ENCODE measurements at places on chromosomes 13 and 19.

DNA sequence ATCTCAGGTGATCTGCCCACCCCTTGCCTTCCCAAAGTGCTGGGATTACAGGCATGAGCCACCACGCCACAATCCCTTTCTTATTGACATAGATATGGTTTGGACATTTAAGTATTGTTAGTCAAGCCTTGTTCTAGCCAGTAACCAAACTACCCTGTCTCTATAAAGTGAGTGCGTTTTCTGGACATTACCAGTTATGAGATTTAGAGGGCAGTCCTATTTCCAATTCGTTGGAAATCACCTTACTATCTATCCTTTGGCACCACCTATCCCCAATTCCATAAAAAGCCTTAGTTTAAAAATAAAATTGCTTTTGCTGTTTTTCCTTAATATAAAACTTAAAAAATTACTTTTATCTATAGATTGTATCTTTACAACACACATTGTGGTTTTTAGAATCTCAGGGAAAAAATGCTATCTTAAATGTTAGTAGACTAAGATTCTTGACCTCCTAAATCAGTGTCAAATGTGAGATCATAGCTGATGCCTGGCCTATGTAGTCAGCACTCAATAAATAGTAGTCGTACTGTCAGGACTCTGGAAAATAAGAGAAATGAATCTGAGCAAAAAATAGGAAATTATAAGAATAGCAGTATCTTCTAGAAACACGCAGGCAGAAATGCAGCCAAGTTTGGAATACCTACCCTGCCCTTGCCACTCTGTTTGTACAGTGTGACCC, 57.0 kb downstream of the NUFIP1 start:
- DNase-seq: no peak

GRCh38 chr19:14450168-14450874, 17.2 kb downstream of the PKN1 start:
- peak; percentile 43 for DNase-seq

GRCh38 chr13:102799426-102800144, 666 bp downstream of the BIVM start:
- peak; percentile 14 for DNase-seq

- no peak for DNase-seq
Measured at GRCh38 chr19:1076046-1076386, 9.0 kb downstream of the ARHGAP45 start.

DNA sequence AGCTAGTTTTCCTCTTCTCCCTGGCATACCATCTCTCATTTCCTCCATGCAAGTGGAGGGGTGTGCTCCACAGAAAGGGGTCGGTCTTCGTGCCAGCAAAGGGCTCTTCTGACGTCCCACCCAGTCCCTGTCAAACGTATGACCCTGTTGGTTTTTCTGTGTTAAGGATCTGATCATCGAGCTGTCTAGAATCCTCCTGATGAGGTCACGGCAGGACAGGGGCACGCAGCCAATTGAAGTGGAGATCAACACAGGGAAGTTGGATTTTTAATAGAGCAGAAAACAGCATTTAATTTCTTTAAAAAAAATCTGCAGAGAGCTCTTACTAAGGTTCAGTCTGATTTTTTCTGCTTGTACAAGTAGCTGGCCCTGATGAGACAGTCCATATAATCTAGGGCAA, 339.4 kb downstream of the TEX29 start:
- DNase-seq: no peak

DNA sequence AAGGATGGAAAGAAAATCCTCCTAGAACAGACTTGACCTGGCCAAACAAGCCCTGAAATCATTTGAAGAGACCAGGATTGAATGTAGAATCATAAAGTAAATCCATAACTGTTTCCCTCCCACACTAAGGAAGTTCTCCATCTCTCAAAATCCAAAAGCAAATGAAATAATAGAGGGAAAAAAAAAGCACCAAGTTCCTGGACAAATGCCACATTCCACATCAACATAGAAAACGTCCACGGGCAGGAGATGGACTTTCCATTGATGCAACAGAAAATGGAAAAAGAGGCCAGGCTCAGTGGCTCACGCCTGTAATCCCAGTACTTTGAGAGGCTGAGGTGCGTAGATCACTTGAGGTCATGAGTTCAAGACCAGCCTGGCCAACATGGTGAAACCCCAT, 56.2 kb downstream of the INSR start:
- DNase-seq: no peak

DNA sequence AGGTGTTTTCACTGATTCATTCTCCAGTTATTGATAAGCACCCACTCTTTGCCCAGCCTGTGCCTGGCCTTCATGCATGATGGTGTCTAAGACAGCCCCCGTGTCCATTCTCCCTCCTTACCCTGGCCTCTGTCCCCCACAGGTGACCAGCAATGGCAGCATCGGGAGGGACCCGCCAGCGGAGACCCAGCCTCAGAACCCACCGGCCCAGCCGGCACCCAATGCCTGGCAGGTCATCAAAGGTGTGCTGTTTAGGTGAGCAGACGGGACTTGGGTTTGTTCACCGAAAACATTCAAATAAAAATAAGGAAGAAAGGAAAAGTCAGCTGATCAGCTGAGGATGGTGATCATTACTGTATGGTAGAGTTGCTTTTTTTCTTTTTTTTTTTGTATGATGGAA, 6.6 kb downstream of the CLPTM1 start:
- no peak for DNase-seq

DNA sequence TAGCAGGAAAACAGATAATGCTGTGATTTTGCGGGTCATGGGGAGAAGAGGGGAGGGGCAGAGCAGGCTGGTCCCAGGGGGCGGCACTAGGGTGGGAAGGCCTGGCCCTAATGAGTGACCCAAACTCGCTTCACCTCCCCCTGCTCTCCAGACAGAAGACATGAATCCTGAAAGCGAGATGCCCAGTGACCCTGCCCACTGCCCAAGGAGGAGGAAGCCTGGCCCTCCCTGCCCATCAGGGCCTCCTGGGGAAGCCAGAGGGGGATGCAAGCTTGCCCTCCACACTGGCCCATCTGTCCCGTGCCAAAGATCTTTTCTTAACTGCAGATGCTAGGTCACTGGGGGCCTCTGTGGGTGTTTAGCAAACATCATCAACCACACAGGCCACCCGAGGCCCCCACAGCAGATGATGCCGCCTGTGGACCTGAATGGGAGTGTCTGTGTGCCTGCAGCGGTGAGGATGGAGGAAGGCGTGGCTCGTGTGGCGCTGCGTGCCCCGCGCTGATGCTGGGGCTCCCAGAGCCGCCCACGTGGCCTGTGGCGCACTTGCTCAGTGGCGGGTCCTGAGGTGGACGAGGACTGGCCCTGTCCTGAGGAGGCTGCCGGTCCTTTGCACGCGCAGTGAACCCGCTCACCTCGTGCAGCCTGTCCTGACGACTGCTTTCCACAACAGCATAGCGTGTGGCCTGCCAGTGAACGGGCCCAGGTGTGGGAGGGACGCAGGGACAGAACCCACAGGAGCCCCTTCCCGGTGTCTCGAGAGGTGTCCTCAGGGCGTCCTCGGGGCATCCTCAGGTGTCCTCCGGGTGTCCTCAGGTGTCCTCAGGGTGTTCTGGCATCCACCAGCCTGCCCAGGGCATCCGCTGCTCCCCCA, 80.5 kb upstream of the MCF2L start:
- no peak for DNase-seq

DNA sequence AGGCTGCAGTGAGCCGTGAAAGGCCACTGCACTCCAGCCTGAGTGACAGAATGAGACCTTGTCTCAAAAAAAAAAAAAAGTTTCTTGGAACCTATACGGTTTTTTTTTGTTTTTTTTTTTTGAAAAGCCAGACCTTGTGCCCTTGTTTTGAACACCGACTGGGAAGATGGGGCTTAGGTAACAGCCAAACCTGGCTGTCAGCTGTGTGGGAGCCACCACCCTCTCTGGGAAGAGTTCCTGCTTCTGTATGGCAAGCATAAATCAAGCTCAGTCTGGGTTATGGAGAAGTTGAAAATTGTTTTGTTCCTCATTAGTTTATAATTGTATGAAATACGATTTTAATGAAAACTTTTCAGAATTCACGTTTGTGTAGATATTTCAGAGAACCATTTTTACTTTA, 39.5 kb downstream of the MPHOSPH8 start:
- no peak for DNase-seq

DNA sequence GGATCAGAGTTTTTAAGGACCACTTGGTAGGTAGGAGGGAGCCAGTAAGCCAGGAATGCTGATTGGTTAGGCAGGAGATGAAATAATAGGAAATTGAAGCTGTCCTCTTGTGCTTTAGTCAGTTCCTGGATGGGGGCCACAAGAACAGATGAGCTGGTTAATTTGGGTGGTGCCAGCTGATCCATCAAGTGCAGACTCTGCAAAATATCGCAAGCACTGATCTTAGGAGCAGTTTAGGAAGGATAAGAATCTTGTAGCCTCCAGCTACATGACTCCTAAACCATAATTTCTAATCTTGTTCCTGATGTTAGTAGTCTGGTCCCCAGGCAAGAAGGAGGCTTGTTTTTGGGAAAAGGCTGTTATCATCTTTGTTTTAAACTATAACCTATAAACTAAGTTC, 117.9 kb upstream of the GPR12 start:
- no peak for DNase-seq

DNA sequence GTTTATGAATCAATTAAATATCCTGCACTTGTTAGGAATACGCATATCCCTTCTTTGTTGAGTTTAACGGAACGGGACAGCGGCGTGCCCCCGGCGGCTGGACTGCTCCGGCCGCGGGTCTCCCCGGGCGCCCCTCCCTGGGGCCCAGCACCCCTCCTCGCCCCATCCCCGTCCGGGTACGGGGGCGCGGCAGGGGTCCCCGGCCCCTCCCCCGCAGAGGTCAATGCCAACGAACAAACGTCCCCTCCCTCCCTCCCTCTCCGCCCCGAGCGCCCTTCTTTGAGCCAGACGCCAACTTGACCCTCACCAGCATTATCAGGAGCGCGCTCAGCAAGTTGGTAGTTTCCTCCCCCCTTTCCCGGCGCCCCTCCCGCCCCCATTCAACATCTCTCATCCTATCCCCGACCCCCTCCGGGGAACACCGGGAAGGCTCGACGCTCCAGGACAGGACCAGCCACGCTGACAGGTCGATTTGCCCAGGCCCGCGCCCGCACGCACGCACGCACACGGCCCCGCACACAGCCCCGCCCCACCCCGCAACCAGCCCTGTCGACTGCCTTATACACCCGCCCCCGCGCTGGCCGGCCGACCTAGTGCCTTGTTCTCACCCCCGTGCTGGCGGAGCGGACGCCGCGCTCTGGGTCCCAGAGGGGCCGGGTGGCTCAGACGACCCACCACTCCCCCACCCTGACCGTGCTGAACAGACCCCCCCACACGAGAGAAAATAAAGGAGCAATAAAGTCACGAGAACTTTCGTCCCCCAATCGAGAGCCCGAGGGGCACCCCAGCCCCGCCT, 5.0 kb downstream of the LYL1 start:
- DNase-seq: no peak

DNA sequence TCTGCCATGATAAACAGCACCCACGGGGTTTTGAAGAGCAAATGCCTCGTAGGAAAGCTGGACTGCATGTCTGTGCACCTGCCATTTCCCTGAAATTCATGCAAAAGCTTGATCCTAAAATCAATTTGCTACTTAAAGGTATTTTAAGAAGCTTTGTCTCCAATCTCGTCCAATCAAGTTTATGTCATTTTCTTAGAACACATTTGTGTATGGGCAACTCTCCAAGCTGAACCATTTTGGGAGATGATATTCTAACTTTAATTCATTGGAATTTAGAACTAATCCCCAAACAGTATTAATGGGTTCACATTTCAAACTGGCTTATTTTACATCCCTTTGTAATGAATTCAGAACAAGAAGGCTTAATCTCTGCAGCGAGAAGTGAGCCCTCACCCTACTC, 822 bp downstream of the ADPRHL1 start:
- no peak for DNase-seq

DNA sequence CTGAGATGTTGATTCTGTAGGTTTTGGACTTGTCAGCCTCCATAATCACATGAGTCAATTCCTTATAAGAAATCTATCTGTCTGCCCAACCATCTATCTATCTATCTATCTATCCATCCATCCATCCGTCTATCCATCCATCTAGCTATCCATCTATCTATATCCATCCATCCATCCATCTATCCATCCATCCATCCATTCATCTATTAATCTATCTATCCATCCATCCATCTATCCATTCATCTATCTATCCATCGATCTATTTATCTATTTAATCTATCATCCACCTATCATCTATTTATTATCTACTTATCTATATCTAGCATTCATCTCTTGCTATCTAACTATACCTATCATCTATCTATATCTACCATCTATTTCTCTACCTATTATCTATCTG, 357.2 kb upstream of the ZNF507 start:
- DNase-seq: no peak

DNA sequence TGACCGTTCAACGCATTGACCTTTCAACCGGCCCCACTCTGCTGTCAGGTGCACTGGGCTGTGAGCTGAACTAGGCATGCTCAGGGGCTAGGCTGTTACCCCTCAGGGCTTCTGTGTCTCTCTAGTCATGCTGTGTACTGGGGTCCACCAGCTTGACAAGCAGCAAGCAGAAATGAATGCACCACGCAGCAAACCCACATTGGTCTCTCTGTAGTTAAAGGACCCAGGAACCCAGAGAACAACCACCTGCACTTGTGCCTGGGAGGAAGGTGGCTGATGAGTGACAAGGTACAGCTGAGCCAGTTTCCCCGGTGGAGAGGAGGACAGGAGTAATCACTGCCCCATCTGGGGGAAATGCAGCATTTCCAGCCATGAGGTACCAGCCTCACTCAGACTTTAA, 159.9 kb downstream of the USP12 start:
- no peak for DNase-seq

DNA sequence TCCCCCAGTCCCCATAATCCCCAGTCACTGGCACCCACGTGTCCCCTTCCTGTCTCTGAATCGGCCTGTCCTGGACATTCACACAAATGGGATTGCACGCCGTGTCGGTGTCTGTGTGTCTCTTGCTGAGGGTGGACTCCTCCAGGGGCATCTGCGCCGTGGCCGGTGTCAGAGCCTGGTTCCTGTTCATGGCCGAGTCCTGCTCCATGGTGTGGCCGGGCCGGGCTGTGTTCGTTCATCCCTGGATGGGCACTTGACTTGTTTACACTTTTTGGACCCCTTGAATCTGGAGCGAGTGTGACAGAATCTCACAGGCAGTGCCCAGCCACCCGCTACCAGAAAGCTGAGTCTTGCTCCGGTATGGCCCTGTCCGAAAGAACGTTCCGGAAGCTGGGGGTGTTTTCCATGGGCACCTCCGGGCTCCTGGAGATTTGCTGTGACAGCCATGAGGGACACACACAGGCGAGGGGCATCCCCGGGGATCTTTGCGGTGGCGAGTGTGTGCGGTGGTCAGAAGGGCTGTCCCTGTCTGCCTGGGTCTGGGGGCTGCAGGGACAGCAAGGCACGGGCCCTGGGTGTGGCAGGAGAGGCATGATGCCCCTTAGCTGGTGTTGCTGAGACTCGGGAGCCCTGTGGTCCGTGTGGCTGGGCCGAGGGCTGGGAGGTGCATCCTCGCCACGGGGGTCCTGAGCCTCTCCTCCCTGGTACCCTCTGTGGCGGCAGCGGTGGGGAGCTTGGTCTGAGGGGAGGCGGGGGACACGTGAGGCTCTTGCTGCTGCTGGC, 6.4 kb upstream of the MEX3D start:
- no peak for DNase-seq

GRCh38 chr19:39966617-39967016, 4.3 kb upstream of the PSMC4 start:
- DNase-seq: no peak

GRCh38 chr19:34274827-34275625, 20.7 kb downstream of the GARRE1 start:
- DNase-seq: peak; percentile 59

GRCh38 chr13:30892966-30893365, 13.1 kb upstream of the MEDAG start:
- peak; percentile 32 for DNase-seq
